ENCODE measurements at places on chromosomes 1 and 21.
A peak's percentile ranks its signal among the peaks of the same experiment; 100 is the strongest.

- DNase-seq = no peak
These were observed 60.6 kb downstream of the KCNAB2 start for GRCh38 chr1:6106321-6106731.

DNA sequence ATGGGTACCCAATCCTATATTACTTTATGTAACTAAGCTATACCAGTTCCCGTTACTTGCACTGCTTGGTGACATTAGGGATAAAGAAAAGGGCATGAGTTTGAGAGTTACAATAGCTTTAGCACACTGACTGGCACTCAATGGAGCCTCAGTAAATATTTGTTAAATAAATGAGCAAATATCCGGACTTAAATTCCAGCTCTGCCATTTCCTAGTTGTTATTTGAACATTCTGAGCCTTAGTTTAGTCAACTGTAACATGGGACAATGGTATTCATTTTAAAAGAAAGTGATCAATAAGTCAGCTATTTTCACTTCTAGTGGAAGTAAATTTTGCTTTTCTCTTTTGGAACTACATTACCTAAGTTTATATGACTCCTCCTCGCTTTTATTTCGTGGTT lies 198.7 kb downstream of the ZC3H11B start:
- DNase-seq = no peak

DNA sequence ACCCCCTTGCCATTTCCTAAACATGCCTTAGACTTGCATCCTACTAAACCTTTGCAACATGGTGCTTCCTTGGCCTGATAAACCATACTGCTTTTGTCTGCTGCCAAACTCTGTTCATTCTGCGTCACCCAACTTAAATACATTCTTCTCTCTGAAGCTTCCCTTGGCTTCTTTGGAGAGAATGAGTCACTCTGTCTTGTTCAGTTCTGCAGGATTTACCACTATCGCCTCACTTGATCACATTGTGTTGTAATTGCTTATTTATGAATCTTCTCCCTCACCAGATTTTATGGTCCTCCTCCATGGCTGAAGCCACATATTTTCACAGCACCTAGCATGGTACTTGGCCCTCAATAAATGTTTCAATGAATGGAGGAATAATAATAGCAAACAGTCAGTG lies 21.7 kb upstream of the TUT4 start:
- no peak for DNase-seq

DNA sequence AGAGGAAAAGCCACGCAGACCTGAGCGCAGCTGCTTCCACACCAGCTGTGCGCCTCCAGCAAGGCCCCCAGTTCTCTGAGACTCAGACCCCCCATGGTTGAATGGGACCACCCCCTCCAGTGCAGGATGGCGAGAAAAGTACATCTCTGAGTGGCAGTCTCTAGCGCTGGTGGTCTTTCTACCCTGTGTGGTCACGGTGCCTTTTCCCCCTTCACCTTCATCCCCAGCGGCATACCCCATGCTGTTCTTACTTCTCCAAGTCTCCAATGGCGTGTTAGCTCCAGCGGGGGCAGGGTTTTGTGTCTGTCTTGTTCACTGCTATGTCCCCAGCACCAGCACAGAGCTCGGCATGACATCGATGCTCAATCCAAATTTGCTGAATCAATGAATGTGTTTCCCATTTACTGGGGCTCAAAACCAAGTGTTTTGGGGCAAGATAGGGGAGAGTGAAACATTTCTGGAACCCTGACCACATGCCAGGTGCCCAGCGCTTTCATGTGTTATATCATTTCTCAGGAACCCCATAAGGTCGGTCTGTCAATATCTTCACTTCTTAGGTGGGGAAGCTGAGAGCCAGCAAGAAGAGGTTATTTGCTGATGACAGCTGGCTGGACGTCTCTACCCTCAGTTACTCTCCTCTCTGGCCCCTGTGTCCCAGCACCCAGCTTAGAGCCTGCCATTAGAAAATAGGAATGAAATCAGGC lies 959 bp upstream of the SDC3 start:
- peak; percentile 9 for DNase-seq

DNA sequence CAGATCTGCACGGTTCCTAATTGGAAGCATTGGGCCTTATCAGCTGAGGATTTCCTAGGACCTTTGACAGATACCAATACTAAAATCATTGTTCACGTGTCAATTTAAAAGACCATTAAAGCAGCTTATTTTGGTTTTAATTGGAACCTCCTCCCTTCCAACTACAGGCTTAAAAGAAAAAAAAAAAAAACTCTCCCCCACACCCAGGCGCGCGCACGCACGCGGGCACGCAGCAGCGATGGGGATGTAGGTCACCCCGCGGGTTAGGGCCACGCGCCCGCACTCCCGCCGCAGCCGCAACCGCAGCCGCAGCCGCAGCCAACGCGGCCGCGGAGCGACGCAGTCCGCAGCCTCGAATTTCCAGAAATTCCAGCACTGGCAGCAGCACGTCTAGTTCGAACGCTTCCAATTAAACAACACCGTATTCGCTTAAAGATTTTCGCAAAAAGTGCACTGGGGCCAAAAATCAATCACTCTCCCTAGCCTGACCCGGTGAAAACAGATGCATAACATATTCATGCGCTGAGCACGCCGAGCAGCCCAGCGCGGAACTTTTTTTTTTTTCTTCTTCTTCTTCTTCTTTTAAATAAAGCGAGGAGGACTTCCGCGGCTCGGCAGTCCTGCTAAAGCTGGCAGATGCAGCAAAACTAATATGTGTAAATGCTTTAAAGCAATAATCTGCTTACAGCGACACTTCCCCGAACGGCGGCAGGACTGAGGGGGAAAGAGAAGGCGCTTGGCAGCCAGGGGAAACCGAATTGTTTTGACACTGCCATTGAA lies 13.3 kb upstream of the BARHL2 start:
- peak; percentile 23 for DNase-seq

DNA sequence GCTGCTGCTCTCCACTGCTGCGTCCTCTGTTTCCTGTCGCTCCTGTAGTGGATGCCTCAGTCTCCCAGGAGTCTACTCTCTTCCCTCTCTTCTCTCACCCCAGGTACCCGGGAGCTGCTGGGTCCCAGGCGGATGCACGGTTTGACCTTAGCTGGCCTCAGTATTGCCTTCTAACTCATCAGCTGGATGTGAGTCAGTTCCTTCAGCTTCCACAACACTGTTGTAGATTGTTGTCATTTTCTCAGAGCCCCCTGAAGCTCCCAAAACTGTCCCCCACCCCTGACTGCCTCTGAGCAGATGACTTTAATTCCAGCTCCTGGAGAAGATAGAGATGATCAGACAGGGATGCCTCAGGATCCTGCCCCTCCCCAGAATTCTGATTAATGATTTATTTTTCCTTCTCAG lies 7.2 kb downstream of the CNIH3 start:
- no peak for DNase-seq

GRCh38 chr21:39673736-39674135 lies 61.0 kb downstream of the B3GALT5 start:
- DNase-seq = no peak

DNA sequence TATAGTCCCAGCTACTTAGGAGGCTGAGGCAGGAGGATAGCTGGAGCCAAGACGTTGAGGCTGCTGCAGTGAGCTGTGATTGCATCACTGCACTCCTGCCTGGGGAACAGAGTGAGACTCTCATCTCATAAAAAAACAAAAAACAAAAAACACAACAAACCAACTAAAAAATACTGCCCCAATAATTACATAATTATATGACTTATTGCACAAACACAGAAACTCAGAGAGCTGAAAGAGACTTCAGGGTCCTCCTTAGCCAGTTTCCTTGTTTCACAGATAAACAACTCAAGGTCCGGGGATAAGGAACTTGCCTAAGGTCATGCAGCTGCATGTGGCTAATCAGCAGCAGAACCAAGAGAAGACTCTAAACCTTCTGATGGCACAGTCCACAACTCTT lies 11.9 kb downstream of the EXTL2 start:
- DNase-seq = no peak

DNA sequence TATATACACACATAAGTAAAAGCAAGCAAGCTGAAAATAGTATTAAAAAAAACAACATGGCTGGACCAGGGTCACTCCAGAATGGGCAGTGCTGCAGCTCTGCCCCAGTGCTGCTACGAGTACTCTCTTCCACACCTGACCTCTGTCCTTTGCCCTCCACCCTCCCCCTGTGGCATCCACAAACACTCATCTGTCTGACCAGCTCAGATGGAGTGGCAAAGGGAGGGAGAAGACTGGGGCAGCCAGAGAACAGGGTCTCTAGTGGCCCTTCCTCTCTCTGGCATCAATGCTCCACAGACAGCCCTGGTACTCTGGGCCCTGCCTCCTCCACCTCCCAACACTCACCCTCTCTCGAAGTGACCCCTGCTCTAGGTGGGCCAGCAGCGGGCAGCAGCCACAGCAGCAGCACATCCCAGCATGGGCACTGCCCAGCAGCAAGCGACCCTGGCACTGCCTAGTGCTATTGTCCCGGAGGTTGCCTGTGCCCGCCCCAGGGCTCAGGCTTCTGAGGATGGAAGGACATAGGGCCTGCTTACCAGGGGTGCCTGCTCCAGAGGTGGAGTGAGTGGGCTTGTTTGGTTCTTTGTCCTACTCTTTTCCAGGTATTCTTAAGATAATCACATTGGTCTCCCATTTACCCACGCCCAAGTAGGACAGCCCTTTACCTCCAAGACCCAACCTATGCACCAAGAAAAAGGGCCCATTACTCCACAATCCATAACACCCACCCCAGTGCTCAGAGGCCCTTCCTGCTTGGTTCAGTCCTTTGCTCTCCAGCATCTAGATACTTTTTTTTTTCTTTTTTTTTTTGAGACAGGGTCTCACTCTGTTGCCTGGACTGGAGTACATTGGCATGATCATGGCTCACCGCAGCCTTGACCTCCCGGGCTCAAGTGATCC lies 6.2 kb downstream of the ARHGEF2 start:
- no peak for DNase-seq

GRCh38 chr1:21261551-21262292 lies 28.5 kb downstream of the ECE1 start:
- no peak for DNase-seq

DNA sequence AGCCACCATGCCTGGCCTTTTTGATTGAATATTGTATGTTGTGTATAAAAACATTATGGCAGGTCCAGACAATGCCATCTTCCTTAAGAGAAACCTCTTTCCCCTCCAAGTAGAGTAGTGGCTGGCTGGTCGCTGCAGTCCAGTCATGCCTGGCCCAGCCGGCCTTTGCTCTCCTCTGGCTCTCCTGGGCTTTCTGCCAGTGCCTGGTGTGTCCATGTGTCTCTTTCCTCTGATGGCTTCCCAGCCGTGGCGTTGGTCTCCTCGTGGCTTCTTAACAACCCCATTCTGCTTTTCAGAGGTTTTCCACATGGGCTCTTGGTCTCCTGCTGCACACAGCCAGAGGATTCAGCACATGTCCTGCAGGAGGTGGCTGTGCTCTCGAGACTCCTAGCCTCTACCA lies 58.7 kb downstream of the DIP2A start:
- DNase-seq = no peak

DNA sequence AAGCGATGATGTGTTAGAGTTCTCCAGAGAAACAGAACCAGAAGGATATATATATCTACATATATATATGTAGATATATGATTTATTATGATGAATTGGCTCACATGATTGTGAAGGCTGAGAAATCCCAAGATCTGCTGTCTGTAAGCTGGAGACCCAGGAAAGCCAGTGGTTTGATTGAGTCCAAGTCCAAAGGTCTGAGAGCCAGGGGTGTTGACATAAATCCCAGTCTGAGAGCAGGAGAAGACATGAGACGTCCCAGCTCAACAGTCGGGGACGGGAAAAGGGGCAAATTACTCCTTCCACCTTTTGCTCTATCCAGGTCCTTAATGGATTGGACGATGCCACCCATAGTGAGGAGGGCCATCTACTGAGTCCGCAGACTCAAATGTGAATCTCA lies 126.6 kb downstream of the PRDM2 start:
- DNase-seq = no peak

DNA sequence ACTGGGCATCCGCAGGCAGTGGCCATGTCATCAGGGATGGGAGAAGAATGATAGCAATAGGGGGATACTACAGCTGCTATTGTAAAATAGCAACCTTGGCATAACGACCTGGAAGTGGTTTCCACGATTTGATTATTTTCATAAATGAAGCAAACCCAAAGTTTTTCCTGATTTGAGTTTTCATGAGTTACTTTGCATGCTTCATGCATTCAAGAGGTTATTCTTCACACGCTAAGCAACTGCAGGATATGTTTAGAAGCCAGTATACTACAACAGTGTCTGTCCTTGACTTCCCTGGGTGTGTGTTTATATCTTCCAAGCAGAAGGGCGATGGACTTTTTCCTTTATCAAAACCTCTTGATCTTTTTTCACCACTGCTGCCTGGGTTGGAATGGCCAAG lies 281.1 kb upstream of the DUSP10 start:
- no peak for DNase-seq

DNA sequence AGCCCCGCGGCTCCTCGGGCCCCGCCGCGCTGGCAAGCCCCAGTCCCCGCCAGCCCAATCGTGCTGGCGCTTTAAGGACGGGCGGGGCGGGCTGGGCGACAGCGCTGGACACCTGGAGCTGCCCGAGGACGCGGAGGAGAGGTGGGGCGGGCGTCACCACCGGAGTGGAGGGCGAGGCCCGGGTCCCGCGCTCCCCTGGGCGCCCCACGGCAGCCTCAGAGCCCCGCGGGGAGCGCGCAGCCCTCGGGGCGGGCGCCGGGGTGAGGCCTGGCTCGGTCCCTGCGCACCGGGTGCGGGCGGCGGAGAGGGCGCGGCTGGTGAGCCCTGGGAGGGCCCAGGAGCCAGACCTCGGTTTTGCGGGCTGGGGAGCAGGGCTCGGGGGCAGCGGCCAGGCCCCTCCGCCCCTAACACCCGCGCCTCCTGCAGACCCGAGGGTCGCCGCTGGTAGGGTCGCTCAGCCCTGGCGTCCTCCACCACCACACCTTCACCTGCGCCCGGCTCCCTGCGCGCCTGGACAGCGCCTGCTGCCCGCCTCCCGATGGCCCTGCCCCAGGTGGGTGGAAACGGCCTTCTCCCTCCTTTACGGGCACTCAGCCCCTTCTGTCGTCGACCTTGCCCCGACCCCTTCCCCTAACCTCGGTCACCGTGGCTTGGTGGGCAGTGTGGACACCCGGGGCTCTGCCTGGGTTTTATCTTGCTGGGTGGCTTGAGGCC lies at the start of gene TMEM61:
TMEM61 (plus strand) TSS at position 101 of the 714 bp plus-strand sequence; CDS start at position 539, 438 bp downstream.
- no peak for DNase-seq

DNA sequence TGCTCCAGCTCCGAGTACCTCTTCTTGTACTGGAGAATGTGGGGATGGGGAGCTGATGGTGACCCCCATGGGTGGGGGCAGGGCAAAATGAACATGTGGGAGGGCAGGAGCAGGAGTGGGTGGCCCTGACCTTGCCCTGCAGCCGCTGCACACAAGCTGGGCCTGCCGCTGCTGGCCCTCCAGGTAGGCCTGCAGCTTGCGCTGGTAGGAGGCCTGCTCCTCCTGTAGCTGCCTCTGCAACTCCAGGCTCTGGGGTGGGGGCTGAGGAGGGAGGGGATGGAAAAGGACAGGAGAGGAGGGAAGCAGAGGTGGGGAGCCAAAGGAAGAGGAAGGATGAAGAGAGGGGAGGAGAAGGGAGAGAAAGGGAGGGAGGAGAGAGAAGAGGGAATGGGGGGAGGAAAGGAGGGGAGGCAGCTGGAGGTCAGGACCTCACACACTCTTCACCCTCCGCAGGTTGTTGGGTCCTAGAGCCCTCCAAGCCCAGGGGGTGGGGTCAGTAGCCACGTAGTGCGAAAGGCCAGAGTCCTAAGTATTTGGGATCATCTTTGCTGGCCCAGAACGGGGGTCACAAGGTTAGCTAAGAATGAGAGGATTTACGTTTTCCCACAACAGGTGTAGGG lies 22.9 kb downstream of the RNU1-1 start:
- DNase-seq = no peak

Data from stimulated activated naive CD4-positive, alpha-beta T cell (primary cell).